ENCODE measurements at places on chromosomes 6 and 20.
A peak's percentile ranks its signal among the peaks of the same experiment; 100 is the strongest.

DNA sequence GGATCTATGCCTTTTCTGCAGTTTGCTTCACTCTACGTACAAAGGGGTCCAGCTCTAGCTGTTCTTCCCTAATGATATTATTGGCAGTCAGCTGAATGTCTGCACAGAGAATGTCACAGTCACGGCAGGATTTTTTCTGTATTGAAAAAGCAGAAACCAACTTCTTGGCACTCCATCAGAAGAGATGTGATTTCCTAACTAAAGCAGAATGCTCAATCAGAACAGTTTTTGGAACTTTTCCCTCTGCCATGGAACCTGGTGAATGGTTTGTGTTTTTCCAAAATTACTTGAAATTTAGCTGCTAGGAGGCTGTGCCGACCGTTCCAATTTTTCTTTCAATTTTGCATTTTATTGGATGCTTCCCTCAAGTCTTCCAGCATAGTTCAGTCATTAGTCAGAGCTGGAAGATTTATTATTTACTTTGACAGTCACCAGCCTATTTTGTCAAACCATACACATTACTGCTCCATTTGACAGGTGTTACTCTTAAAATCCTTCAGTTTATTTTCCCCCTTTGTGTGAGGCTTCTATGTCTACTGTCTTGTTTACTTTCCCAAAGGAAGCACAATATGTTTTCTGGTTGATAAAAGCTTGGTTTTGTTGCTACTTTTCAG, 259.6 kb upstream of the EPHA7 start:
- no peak for DNase-seq

DNA sequence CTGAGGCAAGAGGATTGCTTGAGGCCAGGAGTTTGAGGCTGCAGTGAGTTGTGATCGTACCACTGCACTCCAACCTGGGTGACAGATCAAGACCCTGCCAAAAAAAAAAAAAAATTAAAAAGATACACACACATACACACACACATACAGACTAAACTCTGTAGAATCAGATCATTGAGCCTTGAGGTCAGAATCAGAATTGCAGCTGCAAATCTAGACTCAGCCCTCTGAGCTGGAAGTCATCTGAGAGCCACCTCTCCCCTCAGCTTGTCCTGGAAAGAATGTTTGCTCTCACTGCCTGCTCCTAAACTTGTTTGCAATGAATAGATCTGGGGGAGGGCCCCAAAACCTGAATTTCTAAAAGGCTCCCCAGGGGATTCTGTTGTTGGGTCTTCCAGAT, 41.4 kb upstream of the ANGPT4 start:
- DNase-seq = no peak

- no peak for DNase-seq
Measured at GRCh38 chr6:100458841-100459591, 5.7 kb downstream of the SIM1 start.

DNA sequence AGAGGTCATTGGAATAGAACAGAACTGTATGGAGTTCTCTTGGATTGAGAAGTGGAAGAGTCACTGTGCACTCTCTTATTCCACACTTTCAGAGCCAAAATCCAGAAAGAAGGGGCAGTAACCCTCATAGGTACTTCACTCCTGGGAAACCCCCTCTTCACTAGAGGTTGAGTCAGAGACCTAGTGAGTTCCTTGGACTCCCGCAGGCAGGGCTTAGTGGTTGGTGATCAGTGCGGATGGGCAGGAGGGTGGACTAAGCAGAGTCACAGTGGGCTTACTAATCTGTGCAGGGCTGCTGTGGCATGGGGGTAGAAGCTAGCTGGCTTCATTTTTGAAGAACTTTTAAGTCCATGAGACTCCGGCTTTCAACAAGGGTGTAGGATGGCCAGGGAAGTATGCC, 95.0 kb upstream of the MLN start:
- no peak for DNase-seq

DNA sequence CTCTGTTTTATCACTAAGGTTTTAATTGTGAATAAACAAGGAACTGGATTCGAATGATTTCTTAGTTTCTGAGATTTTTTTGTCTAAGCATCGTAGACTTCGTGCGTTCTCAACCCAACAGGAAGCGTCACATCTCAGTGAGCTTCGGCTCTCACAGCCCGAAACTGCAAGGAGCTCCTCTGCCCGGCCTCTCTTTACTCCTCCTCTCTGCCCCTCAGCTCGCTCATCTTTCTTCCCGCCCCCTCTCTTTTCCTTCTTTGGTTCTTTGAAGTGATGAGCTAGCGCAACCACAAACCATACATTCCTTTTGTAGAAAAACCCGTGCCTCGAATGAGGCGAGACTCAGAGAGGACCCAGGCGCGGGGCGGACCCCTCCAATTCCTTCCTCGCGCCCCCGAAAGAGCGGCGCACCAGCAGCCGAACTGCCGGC, 480 bp upstream of the NT5E start:
- DNase-seq = peak; percentile 33

- no peak for DNase-seq
Measured at GRCh38 chr6:56311061-56311460, 63.7 kb upstream of the COL21A1 start.

DNA sequence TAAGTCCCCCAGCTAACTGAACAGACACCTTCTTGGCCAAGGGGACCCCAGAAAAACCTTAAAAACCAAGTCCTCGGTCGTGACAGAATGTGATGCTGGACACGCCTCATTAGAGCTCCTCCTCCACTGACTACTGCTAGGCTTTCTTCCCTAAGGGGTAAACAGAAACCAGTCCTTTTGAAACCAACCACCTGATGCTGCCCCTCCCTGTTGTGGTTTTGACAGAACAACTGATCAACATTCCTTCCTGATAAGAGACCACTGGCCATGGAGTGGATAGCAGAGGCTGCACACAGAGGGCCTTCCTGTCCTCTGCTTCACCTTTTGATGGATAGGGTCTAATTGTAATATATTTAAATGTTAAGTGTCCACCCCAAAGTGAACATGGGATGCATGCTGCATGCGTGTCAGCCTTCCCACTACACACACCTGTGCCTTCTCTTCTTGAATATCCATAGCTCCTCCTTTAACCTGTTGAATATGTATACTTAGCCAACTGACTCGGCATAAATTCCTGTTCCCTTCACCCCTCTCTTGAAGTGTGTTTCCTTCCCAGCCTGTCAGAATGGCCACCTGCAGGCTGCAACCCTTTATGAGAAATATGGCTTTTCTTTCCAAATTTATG, 27.9 kb upstream of the SLC2A12 start:
- no peak for DNase-seq

DNA sequence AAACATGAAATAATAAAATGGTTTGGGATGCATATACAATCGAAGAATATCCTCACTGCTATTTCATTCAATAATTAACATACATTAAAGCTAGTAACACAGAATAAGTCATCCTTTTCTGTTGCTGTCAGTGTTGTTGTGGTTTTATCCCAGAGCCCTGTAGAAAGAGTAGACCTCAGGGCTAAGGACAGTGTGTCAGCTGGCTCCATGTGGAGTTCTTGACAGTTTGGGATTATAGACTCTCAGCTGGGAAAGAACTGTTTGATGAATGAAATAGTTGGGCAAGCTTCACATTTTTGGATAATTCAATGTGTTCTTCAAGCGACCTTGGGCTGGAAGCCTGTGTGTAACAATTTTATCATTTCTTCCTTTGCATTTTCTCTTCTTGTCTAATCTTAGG, 10.1 kb downstream of the UTRN start:
- DNase-seq = no peak

- no peak for DNase-seq
Measured at GRCh38 chr20:54221996-54222890, 14.4 kb downstream of the PFDN4 start.

GRCh38 chr6:10384610-10385523, 30.0 kb downstream of the TFAP2A start:
- DNase-seq = no peak

- no peak for DNase-seq
Measured at GRCh38 chr20:60238992-60239660, 280.9 kb downstream of the CDH26 start.

DNA sequence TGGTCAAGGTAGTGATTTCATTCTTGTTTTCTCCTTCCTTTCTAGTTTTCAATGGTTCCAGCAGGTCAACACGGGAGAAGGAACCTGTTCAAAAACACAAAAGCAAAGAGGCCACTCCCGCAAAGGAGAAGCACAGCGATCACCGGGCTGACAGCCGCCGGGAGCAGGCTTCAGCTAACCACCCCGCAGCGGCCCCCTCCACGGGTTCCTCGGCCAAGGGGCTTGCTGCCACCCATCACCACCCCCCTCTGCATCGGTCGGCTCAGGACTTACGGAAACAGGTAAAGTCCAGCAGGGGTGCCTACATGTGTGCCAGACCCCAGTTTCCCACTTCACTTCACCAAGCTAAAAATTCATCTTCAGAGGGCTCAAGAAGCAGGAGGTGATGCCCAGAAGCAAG, 175.6 kb downstream of the DTNBP1 start:
- DNase-seq = no peak

- DNase-seq = no peak
Measured at GRCh38 chr6:45756606-45757005, 259.1 kb downstream of the CLIC5 start.

DNA sequence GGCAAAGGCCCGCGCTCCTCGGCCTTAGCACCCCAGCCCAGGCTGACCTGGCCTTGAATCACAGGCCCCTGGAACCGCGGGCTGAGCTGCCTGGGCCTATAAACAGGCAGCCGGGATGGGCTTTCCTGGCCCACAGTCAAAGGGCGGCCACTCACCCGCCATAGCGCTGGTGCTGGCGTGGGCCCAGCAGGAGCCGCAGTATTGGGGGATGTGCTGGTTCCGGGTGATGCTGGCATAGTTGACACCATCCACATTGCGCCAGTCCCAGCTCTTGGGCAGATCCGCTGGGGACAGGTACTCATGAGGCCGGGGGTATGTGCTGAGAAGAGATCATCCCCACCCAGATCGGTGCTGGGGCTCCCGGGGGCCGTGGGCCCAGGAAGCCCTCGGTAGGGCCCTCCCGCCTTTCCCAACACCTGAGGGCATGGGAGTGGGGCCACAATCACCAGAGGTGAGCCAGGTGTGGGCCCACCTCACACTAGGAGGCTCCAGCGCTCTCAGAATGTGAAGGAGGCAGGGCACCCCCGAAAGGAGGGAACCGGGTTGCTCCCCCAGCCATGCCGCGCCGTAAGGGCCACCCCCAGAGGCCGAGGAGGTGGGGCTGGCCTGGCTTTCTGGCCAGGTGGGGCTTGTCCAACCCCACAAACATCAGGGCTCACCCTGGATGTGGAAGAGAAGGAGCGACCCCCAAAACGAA, 739 bp downstream of the CTSZ start:
- DNase-seq = no peak

DNA sequence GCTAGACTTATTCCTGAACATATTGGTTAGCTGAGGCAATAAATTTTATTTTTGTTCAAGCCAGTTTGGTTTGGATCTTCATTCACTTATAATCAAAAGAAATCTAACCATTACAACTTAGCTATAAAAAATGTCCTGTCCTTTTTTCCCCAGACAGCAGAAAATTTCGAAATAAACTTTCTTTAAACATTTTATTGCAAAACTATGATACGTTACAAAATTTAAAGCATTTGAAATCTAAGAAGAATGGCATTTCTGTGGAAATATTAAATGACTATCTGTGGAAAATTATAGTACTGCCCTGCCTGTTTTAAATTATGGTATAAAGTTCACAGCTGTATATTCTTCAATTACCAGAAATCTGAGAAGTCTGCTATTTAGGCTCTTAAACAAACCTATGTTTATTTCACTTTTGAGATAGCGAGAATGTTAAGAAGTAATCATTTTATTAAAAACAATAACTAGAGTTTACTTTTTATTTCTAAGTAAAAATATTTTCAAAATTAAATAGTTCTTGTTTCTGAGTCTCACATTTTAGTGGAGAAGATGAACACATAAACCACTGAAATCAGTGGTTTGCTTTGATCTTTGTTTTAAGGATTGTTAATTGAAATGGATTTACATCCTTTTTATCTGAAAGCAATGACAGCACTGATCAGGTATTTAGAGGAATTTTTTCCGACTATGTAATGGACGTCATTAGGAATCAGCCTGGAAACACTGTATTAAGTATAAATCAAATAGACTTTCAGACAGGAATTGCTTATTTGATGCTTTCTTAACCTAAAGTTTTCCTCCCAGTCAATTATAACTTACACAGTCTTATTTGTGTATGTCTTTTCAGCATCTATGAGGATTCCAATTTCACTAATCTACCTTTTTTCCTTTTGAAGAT, 553.7 kb downstream of the COL12A1 start:
- DNase-seq = no peak

GRCh38 chr6:127277878-127278843, 11.5 kb downstream of the RNF146 start:
- DNase-seq = no peak

DNA sequence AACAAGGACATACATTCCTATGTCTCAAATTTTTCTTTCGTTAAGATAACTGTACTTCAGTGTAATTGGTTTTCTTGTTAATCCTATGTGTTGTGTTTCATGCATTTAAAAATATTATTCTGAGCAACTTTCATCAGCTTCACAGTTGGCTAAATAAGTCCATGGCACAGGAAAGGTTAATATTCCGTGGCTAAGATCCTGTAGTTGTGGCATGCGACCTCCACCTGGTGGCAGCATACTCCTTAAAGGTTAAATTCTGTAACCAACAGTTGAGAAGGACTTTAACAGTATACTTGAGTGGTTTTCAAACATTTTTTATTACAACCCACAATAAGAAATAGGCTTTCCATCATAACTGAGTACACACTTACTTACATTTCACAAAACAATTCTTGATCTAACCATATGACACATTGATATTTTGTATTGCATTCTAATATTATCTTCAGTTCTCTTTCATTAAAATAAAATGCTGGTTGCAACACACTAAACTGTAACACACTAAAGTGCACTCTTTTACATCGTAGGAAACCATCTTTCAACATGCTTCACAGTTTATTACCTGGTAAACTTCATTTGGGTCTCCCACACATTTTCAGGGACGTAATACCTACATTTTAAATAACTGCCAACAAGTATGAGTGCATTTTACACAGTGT, 118.3 kb downstream of the SLX4IP start:
- peak; percentile 26 for DNase-seq

GRCh38 chr20:57391439-57392301, 474 bp downstream of the RBM38 start:
- DNase-seq = peak; percentile 38

DNA sequence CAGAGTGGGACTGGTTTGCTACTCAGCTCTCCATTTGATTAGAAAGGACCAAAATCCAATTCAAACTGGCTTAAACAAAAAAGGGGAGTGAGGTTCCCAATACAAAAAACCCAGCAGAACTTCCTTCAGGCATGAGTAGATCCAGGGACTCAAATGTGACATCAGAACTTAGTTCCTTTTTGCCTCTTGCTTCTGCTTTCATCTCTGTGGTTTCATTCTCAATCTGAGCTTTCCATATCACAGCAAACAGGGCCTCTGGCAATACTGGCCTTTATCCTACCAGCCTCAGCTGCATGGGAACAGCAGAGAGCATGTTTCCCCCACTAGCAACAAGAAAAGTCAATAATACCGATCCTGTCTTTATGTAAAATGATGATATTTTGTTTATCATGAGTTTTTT, 28.6 kb upstream of the PRELID3B start:
- DNase-seq = no peak

Data from stimulated activated CD4-positive, alpha-beta T cell treated with anti-CD3 and anti-CD28 coated beads, Interleukin-12 subunit alpha, Interleukin-12 subunit beta, amount 100 ng/mL, for 4 hours (primary cell).